ENCODE measurements at places on chromosomes 5 and 9.

DNA sequence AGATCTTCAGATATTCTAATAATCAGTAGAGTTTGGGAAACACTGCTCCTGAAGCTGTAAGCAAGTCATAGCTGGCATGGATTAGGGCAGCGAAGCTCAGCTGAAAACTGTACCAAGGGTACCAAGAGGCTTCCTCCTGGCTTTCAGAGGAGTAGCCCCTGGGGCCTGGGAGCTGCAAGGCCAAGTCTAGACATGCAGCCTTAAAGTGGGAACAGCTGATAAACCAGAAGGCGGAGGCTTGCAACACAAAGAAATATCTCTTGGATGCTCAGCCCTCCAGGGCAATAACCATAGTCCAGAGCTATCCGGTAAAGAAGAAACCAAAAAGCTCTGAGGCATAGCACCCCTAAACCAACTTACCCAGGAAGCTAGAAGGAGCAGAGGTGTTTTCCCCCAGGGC, 51.5 kb downstream of the MRPS30 start:
- DNase-seq = no peak

GRCh38 chr5:55534436-55535198, at the start of gene PLPP1:
PLPP1 (minus strand) TSS chr5:55534964; CDS start chr5:55534629, 335 bp downstream.
- DNase-seq = peak; percentile 93

- DNase-seq = no peak
Observed at GRCh38 chr5:164505791-164506190, 1000.4 kb downstream of the MAT2B start.

- no peak for DNase-seq
Observed at GRCh38 chr5:98453296-98453695, 320.2 kb upstream of the RGMB start.

DNA sequence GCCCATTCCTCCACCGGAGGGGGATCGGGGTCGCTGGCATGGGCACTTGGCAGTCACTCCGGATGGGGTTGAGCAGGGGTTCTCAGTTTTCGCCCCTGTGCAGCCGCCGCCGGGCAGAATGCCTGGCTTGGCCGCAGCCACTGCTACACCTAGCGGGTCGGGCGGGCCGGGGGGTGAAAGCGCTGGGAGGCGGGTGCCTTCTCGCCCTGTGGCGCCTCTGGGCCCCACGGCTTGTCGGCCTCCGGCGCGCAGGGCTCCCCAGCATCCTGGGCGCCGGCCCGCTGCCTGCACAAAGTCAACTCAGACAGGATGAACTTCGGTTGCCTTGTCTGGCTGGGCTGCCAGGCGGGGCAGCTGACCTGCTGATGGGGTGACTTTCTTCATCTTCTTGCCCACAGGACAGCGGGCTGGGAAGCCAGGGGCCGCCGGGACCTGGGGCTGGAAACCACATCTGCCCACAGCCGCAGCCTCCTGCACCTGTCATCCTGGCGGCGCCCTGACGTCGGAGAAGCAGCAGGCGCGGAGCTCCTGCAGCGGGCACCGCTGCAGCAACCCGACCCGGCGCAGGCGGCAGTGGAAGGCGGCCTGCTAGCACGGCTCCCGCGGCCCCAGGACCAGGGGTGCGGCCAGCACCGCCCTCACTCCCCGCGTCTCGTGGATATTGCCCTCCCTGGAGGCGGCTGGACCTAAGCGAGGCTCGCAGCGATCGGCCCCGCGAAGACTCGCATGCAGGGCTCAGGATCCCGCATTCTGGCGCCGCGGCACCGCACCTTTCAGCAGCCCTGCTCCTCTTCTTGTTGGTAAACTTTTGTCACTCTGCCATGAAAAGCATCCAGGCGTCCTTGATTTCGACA, 1.3 kb upstream of the ANKRD18A start:
- DNase-seq = peak; percentile 61

GRCh38 chr9:119175581-119175980, 193.7 kb downstream of the BRINP1 start:
- DNase-seq = no peak

GRCh38 chr5:45093377-45093776, 284.6 kb downstream of the MRPS30 start:
- no peak for DNase-seq

- DNase-seq = no peak
Observed at GRCh38 chr9:32706004-32706724, 70.7 kb upstream of the TAF1L start.

DNA sequence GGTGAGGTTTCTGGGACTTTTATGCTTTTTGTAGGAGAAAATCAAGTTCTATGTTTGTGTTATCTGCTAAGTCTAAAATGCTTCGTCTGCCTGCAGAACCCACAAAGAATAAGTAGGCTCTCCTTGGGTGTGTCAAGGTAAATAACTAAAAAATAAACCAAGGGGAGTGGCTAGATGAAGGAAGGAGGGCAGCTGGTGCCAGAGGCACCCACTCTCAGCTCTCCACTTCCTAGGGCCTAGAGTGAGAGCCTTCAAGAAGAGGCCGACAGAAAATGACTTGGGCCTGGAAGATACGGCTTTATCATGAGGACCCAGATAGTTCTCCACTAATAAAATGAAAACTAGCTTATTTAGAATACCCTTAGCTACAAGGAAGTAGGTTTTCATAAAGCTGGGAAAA, 147.4 kb downstream of the CDK5RAP2 start:
- DNase-seq = no peak
